Natural killer cell (primary cell): ENCODE measurements at places on chromosomes 4 and X.
A peak's percentile ranks its signal among the peaks of the same experiment; 100 is the strongest.

DNA sequence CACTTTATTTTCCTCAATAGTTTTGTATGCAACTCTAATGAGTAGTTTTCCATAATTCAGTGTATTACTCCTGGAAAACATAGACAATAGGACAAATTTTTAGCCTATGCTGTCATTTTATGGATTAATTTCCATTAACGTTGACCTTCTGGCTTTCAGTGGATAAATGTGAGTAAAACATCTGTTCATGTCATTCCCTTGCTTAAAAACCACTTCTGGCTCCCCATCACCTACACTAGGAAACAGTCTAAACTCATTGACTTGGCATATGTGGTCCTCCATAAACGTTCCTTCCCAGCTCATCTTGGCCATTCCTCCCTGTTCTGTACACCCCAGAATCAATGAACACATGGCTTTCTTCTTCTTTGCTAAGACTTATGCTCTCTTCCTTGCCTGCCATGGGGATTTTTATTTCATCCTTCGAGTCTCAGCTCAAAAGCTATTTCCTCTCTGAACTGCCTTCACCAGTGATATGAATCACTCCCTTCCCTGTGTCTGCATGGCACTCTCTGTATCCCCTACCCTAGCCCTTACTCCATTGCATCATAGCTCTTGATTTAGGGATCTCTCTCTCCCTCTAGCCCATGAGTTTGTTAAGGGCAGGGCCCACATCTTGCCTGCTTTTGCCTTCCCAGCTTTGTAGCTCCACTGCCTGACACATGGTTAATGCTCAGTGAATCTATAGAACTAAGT is 34.8 kb downstream of the DOCK11 start:
- peak; percentile 37 for DNase-seq

- no peak for DNase-seq
Measured at GRCh38 chr4:74631338-74631737, 163.0 kb downstream of the BTC start.

DNA sequence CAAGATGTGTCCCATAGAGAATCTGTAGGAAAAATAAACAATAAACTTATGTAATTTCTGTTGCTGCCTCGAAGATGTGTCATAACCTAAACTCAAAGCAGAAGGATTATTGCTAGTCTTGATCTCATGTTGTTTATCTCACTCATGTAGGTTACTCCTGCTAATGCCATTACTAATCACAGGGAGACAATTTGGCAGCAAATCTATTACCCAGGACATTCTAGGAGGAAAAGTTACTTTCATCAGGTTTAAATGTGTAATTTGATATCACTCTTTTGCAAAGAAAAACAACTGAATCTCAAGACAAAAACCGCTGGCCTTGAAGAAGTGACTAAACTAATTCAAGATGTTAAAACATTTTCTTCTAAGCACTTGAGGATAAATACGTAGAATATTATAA is 34.0 kb downstream of the LDOC1 start:
- DNase-seq, result no peak

- DNase-seq, result no peak
Measured at GRCh38 chrX:134172588-134173259, 64.3 kb upstream of the CCDC160 start.

GRCh38 chr4:32000846-32001488 is 1280.8 kb downstream of the PCDH7 start:
- no peak for DNase-seq

DNA sequence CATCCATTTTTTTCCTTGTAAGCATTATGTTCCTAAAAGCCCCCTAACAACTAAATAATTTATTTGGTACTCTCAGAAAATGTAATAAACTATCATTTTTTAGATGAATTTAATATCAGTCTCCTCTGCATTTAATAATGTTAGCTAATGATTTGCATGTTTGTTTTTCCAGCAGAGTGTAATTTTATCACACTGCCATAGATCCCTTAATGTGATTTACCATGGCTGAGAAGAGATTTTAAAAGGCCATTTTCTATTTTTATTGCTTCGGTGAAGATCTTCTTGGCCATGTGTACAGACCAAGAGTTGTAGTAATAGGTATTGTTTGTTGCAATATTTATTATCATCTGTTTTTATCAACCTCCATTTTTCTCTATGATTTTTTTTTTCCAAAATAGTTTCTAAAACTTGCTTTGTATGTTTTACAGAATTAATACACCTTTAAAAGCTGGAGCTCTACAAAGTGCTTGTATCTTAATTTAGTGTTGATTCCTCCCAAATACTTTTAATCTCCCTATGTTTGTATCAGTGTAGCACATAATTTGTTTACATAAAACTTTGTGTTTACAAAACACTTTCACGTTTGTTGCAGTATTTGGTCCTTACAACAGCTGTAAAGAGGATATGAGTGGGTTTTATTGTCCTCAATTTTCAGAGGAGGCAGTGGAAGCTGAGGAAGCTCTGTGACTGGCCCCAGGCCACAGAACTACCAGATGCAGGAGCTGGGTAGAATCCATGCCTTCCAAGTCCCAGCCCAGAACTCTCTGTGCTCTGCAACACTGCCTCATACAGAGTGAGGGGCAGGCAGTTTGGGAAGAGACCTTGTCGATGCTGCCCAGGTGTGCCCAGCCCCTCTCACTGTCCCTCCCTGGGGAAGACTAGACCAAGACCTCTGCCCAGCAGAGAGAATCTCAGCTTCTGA is 58.1 kb downstream of the FAM114A1 start:
- no peak for DNase-seq

DNA sequence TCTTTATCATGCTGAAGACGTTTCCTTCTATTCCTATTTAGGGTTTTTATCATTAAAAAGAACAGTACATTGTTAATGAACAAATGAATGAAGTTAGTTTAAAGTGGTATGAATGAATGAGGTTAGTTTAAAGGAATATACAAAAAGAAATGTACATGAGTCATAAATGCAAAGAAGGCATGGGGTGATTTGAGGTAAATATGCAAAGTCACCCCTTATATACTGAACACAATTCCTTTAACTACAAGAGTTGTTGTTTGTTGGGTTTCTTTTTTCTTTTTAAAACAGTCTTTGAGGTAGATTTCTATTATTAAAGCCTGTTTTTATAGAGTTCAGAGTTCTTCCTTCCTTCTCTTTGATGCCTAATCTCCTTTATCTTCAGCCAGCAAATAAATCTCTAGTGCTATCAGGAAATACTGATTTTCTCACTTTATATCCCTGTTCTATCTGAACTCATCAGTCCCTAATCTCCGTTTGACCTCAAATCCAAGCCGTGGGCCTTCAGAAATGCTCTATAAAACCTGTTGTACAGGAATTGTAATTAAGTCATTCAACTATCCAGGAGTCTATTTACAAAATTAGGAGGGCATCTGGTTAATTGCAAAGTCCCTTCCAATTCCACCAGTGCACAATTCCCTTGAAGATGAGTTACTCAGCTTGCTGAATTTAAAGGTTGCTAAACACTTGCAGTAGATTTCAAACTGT is 31.6 kb upstream of the ABCG2 start:
- DNase-seq, result no peak

GRCh38 chr4:132866616-132867015 is 282.5 kb upstream of the PCDH10 start:
- no peak for DNase-seq

DNA sequence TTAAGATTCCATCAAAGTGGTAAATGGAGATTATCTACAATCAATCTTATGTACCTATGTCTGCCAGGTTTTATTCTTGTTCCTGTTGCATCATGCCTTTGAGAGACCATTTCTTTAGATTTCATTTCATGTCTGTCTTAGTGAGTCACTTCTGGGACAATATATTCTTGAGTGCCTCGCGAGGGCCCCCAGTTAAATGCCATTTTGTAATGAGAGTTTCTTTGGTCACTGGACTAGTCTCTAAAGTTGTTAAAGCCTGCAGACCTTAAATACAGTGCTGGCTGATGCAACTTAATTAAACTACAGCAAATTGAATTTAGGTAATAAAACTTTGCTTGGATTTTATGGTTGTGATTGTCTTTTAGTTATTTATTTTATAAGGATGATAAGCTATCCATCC is 87.2 kb upstream of the PITX2 start:
- no peak for DNase-seq

DNA sequence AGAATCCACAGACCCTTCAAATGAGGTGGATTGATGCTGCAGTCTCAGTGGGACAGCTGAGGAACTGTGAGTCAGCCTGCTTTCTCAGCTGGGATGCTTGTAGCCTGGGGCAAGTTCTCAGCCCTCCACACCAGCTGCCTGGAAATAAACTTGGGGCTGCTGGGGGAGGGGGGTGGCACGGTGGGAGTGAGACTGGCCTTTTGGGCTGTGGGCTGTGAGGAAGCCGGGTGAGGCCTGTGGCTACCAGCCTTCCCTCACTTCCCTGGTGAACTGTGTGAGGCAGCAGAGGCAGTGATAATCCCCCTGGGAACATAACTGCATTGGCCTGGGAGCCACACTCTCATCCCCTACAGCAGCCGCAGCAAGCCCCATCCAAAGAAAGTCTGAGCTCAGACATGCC is 114.5 kb upstream of the GUCY1A1 start:
- no peak for DNase-seq

DNA sequence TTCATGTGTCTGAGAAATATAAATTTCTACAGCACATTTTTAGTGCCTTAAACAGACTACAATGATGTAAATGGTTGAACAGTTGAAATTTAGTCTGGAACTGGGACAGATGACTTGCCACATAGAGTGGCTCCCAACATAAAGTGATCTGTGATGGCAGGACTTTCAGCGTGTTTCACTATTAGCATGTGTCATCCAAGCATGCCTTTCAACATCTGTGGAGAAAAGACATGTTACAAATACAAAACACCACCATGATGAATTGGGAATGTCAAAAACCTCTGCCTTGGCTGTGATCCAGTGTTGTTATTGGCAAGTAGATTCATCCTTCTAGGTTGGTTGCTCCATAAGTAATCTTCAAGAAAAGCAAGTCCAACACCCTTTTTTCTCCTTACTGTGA is 348.7 kb downstream of the MAPK10 start:
- no peak for DNase-seq

- DNase-seq, result peak; percentile 27
Measured at GRCh38 chr4:147794787-147795413, 63.0 kb downstream of the ARHGAP10 start.

- DNase-seq, result no peak
Measured at GRCh38 chr4:11889099-11889498, 460.4 kb upstream of the HS3ST1 start.

- no peak for DNase-seq
Measured at GRCh38 chr4:139682741-139683151, 17.1 kb downstream of the MGST2 start.

DNA sequence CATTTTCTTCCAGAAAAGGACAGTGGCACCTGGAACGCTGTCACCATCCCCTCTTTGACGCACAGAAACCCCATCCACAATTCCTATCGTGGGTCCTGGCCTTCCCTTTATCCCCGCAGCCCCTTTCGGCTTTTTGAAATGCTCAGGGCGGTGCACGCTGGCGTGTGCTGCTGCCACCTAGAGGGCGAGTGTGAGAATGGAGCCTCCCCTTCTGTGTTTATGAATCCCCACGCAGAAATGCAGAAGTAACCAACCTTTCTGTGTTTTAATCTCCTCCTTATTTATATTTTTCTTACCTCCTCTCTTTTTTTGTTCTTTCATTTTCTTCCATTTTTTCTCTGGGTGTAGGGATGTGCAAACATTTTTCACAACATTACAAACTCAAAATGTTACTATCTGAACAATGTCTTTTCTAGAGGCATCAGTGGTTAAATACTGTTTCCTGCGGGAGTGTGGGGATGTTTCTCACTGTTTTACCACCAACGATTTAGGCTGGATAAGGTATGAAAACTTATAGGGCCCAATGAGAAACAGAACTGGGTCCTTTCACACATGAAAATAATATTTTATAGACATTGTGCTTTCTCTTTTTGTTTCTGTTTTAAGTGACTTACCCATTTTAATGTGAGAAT is 50.0 kb downstream of the TMA16 start:
- peak; percentile 81 for DNase-seq

GRCh38 chr4:75637176-75637575 is 6.8 kb upstream of the CDKL2 start:
- no peak for DNase-seq

GRCh38 chr4:6986781-6987587 is 56.2 kb upstream of the TADA2B start:
- peak; percentile 89 for DNase-seq

GRCh38 chr4:53371049-53371448 is 5.2 kb upstream of the SCFD2 start:
- DNase-seq, result no peak

DNA sequence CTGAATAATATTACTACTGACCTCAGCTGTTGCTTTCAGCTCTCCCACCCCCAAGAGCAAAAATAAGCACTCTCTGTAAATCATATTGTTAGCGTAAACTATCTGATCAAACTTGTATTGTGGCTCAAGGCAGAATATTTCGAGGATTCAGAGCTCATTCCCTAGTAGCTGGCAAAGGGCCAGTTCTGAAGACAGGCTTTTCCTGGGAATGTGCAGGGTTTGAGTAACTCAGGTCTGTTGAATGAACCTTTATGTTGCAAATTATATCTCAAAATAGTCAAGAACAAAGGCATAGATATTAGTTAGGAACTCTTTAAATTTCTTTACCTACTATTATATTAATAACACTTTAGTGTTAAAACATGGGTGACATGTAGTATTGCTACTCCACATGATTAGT is 454.9 kb downstream of the CCSER1 start:
- no peak for DNase-seq

GRCh38 chrX:16588266-16588665 is 61.7 kb upstream of the S100G start:
- no peak for DNase-seq

- no peak for DNase-seq
Measured at GRCh38 chr4:71614621-71615020, 169.3 kb downstream of the GC start.

- DNase-seq, result no peak
Measured at GRCh38 chrX:57227691-57228090, 58.8 kb upstream of the FAAH2 start.

DNA sequence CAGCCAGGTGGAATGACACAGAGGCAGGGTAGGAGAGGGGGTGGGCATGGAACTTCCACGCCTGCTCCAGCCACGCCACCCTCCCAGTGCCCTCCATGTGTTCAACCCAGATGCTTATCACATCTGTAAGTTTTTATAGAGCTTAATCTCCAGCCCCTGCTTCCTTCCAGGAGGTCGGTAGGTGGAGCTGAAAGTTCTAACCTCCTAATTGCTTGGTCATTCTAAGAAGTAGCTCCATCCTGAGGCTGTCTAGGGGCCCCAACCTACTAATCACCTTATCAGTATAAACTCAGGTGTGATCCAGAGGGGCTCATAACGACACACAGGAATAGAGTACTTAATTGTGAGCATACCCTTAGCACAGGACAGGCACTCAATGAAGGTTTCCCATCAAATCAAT is 18.3 kb downstream of the QDPR start:
- no peak for DNase-seq

DNA sequence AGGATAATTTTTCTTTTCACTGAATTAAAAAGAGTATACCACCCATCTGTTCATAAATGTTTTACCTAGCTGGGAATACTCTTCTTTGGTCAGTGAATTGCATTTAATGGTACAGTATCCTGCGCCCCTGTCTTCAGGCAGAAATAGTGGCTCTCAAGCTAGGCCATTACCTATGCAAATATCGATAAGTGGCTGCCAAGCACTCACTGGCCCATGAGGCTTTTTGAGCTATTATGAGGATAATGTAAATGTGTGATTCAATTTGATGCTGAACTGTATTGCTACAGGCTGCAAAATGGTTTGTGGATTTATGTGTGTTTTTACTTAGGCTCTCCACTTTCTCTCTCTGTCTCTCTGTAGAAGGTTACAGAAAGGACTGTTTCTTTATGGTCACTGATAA is 30.1 kb upstream of the MTMR1 start:
- no peak for DNase-seq

- no peak for DNase-seq
Measured at GRCh38 chr4:98746936-98747335, 88.5 kb upstream of the TSPAN5 start.
